Activated CD8-positive, alpha-beta memory T cell treated with anti-CD3 and anti-CD28 coated beads for 48 hours (primary cell): ENCODE measurements at places on chromosomes 4 and X.

DNA sequence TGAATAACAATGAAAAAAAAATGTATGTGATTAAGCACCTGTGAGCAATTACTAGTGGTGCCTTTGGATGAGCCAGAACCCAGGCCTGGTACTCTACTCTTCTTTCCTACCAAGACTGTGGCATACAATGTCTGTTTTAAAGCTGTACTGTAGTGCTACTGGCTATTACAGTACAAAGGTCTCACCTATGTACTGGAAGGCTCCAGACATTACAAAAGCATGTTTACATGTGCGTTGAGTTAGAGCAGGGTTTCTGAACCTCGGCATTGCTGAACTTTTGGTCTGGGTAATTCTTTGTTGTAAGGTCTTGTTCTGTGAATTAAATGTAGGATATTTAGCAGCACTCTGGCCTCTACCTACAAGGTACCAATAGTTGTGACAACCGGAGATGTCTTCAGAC lies 153.8 kb downstream of the SPATA18 start:
- no peak for DNase-seq

DNA sequence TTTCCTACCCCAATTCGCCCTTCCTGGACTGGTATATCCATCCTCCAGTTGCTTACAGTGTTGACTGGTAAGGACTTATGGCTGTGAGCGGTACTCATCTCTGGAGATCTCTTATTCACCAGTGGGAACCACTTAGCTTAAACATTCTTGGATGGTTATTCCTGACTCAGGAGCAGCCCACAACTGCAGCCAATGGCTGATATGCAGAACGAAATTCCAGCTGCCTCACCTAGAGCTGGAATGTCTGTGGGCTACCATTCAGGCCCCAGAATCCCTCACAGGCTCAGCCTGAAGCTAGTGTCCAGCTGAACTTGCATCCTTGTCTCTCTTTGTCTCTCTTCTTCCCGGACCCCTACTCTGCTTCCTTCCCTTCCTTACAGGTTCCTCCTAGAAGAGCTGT lies 138.9 kb upstream of the SMIM31 start:
- no peak for DNase-seq

GRCh38 chr4:10184501-10184938 lies 67.9 kb upstream of the WDR1 start:
- DNase-seq: no peak

DNA sequence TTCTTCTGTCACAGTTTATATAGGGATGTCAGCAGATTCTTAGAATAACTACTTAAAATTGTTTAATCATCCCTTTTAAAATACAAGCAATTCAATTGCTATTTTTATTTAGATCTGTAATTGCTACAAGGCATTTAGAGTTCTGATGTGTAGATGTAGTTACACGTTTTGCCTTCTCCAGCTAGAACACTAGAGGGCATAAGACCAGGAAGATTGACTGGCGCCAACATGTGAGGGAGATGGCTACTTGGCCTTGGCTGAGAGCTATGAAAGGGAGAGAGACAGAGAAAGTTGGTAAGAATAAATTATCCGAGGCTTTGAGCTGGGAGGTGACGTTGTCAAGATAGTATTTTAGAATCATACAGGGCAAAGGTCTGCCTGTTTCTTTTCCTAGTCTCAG lies 563.7 kb upstream of the PRKX start:
- DNase-seq: no peak

DNA sequence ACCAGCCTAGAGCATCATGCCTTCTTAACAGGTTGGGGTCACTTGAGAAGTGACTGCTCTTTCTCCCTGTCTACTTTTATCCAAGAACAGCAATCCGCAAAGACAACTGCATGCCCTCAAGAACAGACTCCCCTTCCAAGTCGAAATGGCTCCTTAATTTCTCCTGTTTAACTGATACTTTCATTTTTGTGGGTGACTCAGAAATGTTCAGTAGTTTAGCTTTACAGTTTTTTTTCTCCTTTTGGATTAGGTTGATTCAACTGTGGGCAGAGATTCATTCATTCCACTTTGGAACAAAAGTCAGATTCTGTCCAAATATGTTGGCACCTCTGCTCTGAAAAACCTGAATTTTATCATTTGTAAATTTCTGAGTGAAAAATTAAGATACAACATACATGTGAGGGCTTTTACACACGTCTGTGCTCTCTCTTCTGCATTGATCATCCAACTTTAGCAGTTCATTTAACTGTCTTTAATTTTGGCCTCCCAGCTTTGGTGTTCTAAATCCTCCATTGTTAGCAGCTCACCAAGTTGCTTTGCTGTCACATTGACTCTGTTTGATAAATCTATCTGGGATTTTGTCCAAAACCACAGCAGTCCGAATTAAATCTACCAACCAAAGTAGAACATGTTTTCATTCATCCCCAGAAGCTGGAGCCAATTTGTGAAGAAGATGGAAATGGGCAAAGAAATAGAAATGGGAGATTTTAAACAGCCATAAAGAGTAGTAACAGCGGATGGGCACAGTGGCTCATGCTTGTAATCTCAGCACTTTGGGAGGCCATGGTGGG lies 50.0 kb downstream of the HOPX start:
- DNase-seq: no peak

DNA sequence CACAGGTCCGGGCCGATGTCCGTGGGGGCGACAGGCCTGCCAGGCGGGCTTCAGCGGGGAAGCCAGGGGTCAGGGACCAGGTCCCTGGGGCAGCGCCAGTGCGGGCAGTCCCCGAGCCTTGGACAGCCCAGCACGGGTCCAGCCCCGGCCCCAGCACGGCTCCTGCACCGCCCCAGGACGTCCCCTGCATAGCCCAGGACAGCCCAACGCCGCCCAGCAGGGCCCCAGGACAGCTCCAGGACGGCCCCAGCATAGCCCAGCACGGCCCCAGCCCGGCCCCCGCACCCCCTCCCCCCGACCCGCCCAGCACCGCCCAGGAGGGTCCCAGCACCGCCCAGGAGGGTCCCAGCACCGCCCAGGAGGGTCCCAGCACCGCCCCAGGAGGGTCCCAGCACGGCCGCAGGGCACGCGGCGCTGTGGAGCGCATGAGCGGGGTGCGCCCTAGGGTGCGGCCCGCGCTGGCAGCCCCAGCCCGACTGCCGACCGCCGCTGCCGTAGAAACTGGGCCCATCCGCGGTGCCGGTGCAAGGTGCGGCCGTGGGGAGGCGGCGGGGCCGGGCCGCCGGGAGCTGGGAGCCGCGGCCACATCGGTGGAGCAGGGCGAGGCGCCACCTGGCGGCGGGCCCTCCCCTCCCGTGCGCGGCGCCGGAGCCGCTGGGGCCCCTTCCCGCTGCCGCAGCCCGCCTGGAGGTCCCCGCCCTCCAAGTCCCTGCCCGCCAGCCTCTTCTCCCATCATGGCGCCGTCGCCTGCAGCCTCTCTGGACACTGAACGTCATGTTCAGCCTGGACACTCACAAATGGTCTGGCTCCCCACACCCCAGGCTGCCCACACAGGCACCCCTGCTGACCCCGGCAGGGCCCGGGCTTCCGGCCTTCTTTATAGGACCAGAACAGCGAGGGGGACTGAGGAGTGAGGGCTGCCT lies 106.8 kb upstream of the NKX1-1 start:
- peak; percentile 11 for DNase-seq

- DNase-seq: no peak
These were observed 43.7 kb downstream of the TASL start for GRCh38 chrX:30533835-30534234.

GRCh38 chr4:130812117-130812765 lies 1716.3 kb downstream of the C4orf33 start:
- DNase-seq: no peak

DNA sequence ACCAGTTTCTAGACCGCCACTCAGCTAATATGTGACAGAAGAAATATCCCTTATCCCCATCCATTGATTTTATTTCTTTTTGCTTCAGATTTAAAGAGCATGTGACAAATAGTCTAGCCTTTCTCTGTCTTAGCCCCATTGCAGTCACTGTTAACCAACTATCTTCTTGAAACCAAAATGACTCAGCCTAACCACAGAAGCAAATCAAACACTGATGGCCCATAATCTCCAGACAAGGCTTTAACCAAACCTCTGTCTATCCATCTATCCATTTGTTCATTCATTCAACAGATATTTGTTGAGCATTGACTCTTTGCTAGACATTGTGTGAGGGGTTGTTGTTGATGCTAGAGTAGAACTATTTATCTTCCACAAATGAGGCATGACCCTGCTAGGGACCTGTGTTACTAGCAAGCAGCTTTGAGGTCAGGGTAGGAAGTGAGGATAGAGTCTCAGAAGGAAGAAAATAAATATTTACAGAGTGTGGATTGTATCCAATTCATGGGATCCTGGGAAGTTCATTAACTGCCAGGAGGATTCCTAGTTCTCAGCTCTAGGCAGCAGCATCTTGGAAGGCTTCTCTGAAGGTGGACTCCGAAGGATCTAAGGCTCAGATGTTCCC lies 22.5 kb downstream of the HNRNPH2 start:
- DNase-seq: no peak

GRCh38 chr4:17064959-17065358 lies 166.5 kb upstream of the LDB2 start:
- DNase-seq: no peak

DNA sequence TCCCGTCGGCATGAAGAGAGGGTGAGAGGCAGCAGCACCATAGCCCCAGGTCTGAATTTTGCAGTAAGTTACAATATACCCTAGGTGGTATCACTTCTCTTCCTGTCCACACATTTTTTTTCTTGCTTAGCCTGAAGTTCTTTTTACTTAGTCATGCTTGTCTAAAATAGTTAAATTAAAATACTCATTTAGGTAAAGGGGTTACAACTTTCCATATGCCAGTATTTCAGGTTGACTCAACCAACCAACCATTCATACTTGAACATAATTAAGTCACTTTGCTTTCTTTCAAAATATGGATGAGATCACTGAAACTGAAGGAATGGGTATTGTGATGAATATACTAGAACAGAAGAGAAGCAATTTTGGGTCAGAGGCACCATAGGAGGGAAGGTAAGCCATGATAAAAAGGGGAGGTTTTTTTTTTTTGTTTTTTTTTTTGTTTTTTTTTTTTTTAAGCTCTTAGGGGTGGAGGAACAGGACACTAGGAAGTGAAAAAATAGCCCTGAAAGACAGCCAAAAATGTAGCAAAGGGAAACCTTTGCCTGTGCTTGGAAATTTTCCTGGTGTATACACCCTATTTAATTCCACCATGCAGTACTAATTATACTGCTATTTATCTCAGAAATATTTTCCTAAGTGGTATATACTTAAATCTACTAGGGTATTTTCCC lies 41.8 kb downstream of the RPS6KA3 start:
- no peak for DNase-seq

DNA sequence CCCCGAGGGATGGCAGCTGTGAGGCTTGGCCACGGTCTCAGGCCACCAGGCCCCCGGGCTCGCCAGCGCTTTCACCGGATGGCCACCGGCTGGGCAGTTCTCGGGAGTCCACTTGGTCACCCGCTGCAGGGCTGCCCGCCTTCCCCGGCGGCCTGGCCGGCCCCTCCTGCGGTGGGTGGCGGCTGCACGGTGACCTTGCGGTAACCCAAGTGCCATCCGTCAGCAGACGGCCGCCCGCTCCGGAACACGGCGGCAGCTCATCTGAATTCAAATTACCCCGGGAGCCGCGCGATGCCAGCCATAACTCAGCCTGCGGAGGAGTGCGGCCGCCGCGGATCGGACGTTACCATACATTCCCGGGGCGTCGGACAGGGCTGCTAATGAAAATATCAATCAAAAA lies 60.7 kb downstream of the FAM53A start:
- DNase-seq: no peak

GRCh38 chrX:49059681-49060085 lies 884 bp downstream of the CCDC120 start:
- no peak for DNase-seq

DNA sequence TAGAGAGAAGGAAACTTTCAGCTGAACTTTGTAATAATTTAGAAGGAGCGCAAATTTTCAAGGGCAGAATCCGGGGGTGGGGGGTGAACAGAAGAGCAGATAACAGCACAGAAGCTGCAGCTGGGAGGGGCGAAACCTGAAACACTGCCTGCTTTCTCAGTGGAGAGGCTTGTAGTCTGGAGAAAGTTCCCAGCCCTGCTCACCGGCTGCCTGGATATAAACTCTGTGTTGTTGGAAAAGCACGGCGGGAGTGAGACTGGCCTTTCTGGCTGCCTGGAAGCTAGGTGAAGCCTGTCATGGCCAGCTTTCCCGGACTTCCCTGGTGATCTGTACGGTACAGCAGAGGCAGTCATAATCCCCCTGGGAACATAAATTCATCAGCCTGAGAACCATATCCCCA lies 1352.1 kb upstream of the DIAPH2 start:
- no peak for DNase-seq

GRCh38 chr4:176790398-176790797 lies 2.3 kb downstream of the VEGFC start:
- no peak for DNase-seq

DNA sequence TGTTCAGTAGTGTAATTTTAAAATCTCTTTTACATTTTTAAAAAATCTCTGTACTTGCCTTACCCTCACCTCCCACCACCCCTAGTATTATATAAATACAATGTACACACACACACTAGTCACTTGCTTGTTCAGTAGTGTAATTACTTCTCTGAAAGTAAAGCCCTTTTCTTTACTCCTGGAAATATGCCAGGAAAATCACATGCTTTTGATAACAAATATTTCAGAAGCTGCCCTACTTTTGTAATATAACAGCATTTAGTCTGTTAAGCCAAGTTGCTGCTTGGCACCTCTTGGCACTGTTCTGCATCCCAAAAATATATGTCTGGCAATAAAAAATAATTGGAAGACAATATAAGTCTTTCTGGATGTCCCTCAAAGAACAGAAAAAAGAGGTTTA lies 172.8 kb upstream of the APOOL start:
- DNase-seq: no peak

DNA sequence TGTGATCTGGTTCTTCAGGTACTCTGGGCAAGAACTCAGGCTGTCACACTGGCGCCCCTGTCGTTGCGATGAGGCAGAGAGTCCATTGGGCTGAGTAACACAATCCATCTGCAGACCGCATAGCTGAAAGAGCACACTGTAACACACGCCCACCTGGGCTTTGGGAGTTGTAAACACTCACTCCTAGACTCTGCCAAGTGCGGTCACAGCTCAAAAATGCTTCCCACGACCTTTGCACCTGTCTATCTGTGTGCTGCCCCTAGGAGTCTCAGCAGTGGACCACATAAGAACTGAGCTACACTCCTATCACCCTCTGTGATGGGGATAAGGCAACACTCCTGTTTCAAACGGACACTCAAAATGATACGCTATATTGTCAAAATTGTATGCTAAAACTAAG lies 2028.3 kb downstream of the PCDH7 start:
- DNase-seq: no peak

DNA sequence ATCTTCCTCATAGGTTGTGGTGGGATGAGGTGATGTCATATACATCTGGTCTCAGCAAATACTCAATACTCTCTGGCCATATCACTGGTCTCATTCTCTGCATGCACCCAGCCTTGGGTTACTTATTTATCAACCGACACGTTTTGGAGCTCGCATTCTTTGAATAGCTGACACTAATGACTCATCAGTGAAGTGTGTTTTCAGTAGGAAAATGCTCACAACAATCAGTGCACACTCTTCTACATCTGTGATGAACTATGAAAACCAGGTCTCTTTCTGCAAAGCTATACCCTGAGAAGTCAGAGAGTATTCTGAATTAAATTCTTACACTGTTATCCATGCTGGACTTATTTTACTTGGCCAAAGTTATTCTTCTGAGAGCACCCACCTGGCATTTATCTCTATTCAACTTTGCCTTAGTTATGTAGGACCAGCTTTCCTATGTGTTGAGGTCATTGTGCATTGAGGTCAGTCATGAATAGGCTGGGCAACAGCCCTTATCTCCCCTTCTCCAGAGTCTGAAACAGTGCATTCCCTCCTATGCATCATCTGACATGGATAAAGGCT lies 58.7 kb upstream of the DHX15 start:
- no peak for DNase-seq
